Purkinje cell (primary cell): ENCODE measurements at places on chromosomes 7 and 10. TPM values are rescaled to one million over a fixed set of nuclear protein-coding genes. Genes with fewer than 3 reads are reported as not detected.

SPDYE16 gene
- polyA plus RNA-seq = 0.38 and 0.51 TPM in 2 replicates

OR9A2 gene
- not detected in 2 replicates for polyA plus RNA-seq

OR2A1 gene
- not detected in 2 replicates for polyA plus RNA-seq

HGF gene
- polyA plus RNA-seq = 0.22 and 1.0 TPM in 2 replicates

NKX2-3 gene
- not detected in 2 replicates for polyA plus RNA-seq

TMEM270 gene
- not detected in 2 replicates for polyA plus RNA-seq

LIPM gene
- polyA plus RNA-seq = not detected in 2 replicates

PMS2 gene
- 6.2 and 29.6 TPM in 2 replicates for polyA plus RNA-seq
